ENCODE measurements at places on chromosomes 11 and 22.

DNA sequence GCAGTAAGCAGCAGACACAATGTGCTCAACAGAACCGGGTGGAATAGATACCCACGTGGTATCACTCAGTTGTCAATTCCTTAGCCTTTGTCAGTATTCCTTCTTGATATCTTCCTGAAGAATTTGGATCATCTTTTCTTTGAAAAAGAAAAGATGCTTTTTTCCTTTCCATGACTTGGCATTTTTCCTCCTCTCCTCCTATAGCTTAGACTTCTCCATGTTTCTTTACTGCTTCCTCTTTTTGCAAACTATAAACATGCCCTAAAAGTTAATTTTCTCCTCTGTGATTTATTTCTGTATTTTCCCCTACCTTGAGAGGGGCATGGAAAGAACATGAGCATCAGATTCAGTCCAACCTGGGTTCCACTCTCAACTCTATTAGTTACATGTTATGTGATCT, 11.7 kb downstream of the CBLIF start:
- no peak for DNase-seq

DNA sequence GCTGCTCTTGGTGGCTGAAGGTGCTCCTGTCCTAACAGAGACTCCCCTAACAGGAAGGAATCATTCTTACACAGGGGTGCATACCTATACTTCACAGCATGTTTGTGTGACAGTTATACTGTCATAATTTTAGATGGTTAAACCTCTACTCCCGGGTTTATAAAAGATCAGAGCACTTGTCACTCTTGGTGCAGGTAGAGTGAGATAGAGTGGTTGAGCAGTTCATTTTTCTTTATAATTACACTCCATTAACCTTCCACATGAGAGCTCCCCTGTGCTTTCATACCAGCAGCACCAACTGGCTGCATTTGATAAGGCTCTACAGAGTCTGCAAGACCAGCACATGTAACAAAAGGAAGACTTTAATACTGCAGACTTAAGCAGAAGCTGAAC, 72.9 kb downstream of the LARGE2 start:
- DNase-seq: no peak

DNA sequence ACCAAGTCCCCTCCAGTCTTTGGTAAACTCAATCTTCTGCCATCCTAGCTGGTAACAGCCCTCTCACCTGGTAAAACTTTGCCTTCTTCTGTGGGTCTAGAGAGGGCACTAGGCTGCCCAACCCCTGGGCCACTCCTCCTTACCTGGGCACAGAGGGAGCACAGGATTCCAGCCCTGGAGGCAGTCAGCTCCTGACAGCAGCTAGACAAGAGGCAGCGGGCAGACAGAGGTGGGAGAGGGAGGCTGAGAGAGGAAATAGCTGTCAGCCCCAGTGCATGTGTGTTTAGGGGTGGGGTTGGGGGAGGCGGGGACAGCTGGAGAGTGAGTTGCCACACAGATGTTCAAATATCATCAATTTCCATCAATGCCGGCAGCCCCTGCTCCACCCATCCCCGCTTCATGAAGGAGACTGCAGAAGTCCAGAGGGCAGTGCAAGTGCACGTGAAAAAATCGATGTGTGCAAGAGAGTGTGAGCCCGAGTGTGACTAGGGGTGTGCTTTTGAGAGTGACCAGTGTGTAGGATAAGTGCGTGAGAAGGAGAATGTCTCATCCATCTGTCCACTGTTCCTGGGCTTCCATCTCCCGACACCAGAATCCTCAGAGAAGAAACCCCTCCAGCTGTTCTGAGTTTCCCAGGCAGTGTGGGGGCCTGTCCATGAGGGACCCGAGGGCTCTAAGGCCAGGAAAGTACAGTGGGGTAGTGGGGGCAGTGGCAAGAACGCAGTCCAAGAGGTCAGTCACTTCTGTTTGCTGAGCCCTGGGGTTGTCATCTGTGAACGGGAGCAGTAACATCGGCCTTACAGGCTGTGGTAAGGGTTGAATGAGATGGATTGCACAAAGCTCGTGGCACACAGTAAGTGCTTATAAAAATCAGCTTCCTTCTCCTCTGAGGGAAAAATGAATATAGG, at the start of gene PTGDR2:
Gene PTGDR2, minus strand, starts transcription at position 225 of the 908 bp plus-strand sequence. CDS start 2,228 bp downstream, outside the sequence.
- DNase-seq: no peak

GRCh38 chr22:50726643-50727340, 11.2 kb upstream of the ACR start:
- DNase-seq: no peak

GRCh38 chr11:127052404-127052803, 51.8 kb upstream of the KIRREL3 start:
- DNase-seq: no peak

DNA sequence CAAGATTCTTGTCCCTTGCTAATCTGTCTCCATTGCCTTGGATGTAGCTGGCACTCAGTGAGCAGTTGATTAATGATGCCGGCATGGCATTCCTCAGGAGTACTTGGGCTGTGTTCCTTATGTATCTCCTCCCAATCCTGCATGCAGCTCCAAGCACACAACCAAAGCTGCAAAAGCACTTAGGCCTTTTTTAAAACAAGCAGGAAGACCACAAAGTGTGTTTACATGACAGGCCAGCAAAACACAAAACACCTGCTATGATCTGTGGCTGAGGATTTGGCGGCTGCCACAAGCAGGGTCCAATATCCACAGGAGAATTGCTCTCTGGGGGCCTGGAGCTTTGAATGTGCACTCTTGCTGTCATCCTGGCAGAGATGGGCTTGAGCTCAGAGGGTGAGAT, 8.9 kb downstream of the ABTB2 start:
- no peak for DNase-seq

- no peak for DNase-seq
Observed at GRCh38 chr22:30247974-30248373, 1.4 kb upstream of the LIF start.

- DNase-seq: no peak
Observed at GRCh38 chr11:115695677-115696364, 191.6 kb upstream of the CADM1 start.

DNA sequence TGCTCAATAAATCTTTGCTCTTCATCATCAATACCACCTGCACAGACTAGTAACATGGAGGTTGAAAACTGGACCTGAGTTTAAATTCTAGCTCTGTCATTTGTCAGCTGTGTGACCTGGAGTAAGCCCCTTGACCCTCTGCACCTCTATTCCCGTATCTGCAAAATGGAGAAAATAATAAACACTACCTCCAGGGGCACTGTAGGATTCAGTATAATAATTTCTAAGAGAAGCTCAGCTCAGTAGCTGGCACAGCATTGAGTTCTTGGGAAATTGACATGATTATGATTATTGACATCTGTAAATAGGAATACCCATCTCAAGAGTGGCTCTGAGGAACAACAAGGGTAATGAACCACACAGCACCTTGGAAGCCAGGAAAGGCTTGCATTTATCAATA, 78.4 kb downstream of the MN1 start:
- no peak for DNase-seq

GRCh38 chr11:100545970-100546369, 141.1 kb upstream of the ARHGAP42 start:
- no peak for DNase-seq

DNA sequence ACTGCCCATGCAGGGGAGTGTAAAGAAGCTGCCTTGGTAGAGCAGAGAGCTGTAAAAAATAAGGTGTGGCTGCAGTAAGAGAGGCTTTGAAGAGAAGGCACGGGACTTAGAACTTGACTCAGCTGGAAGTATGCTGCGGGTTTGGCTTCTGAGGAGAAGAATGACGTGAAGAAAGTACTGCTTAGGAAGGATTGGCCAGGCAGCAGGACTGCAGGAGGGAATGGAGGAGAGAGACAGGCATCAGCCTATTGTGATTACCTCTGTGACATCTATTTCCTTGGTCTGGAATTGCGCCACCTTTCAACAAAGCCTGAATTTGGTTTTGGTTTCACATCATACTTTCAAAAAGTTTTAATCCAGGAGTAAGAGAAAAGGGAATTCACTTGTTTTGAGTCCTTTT, 22.5 kb downstream of the PRRG4 start:
- no peak for DNase-seq

DNA sequence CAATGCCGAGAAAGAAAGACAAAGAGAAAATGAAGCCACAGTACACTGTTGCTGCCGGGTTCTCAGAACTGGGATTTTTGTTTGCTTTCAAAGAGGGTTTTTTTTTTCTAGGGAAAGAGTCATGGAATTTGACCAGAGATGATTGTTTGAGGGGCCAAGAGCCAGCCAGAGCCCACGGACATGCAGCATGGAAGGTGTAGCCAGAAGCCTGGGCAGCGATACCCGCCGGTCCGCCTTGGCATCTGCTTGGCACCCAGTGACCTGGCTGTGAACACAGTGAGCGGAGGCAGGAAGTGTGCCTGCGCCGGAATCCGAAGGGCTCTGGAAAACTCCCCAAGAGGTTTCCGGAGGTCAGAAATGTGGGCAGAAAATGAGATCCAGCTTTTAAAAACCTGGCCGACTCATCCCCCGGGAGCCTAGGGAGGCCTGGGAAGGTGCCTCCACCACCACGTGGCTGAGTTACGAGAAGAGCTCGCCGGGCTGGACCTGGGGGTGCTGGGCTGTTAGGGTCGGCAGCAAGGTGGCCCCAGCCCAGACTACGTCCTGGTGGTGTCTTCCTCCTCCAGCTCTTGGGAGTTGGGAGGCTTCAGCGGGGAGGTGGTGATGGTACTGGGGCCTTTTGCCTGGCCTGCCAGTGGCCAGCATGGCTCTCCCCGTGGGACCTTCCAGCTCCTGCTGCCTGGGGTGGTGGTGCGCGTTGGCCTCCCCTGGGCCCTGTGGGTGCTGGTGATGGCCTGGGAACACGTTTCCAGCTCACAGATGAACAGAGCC, 61.6 kb upstream of the PPARA start:
- no peak for DNase-seq

GRCh38 chr22:43230971-43231723, 44.2 kb upstream of the TTLL12 start:
- peak; percentile 15 for DNase-seq

- no peak for DNase-seq
Observed at GRCh38 chr22:43895986-43896645, 4.3 kb upstream of the PNPLA5 start.

DNA sequence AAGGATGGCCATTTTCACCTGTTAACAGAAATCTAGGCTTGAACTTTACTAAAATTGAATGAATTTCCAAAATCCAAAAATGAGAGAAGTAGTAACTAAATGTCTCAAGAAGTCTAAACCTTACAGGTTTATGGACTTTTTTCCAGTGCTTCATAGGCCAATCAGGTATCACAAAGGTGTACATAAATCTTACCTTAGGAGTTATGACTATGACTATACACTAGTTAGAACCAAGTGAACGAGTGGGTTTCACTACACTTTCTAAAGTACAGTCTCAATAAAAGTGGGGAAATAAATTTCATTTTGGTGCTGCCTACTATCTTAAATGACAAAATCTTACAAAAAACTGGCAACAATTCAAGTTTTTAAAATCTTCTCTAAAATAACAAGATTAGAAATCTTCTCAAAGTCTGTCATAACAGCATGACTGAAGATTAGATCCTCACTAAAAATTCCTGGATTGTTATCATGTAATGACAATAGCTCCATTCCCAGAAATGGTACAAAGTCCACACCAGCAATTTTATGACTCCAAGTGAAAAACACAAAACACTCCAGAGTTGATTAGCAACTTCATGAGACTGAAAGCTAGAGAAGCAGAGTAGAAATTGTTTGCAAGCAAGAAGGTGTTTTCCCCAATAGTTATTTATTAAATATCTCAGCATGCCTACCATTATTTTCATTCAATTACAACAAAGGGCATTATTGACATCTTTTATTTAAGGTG, 20.9 kb downstream of the SOX6 start:
- no peak for DNase-seq

DNA sequence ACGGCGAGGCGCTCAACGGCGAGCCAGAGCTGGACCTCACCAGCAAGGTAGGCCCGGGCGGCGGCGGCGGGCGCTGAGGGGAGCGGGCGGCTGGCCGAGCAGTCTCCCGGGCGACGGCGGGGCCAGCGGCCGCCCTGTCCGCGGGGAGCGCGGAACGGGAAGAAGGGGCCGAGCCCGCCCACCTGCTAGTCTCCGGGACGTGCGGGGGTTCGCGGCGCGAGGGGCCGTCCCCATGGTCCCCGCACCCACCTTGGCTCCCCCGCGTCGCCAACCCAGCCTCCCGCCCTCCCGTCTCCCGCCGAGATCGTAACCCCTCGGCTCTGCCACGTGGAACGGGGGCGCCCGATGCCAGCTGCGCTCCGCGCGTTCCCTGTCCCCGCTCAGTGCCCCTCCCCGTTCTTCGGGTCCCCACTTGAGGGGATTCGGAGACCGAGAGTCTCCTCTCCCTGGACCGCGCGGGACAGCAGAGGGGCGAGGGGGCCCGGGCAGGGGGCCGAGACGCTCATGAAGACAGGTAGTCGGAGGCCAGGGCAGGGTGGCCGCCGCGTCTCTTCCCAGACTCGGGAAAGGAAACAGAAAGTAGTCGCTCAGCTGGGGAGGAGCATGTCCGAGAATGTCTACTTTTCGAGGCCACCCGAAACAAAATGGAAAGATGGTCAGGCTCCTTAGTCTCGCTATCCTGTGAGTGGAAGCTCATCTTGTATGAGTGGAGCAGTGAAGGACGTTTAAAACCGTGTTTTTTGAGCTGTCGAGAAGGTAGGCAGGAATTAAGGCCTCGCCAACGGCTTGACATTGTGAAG, 557 bp downstream of the GTPBP1 start:
- DNase-seq: peak; percentile 28

- DNase-seq: no peak
Observed at GRCh38 chr11:65014726-65015227, 817 bp downstream of the ARL2 start.

DNA sequence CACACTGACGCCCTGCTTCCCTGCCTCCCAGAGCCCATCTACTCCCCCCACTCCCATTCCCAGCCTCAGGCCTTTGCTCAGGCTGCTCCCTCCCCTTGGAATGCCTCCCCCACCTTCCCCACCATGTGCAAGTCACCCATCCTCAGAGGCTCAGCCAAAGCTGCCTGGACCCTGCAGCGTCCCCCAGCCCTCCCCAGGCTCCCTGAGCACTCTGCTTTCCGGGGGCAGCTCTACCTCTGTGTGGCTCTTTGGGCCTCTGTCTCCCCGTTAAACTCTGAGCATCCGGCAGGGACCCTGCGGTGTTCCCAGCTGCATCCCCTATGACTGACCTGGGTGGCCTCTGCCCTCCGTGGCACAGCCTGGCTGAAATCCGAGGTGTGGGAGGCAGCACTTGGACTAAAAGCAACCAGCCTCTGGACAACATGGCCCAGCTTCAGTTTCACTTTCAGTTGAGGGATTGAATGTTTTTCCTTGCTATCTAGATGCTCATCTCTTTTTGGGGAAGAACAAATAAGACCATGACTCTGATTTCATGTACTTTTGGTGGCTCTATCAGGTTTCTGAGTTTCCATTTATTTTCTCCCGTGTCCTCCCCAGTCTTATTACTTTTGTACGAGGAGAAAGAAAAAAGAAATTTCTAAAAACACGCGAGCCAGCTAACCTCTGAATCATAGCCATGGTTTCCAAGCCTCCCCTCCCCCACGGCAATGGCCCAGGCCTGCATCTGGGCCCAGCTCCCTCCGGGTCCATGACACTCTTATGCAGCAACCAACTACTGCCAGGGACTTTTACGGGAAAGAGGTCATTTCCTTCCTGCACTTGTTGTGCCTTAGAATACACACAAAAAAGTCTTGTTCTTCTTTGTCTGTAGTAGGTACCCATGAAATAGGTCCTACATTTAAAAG, 3.8 kb downstream of the APOL3 start:
- DNase-seq: peak; percentile 42
